ENCODE measurements at places on chromosomes 1 and 21.

GRCh38 chr1:215250913-215251312, 168.4 kb downstream of the KCNK2 start:
- no peak for DNase-seq

GRCh38 chr1:179448437-179449149, 82.8 kb downstream of the AXDND1 start:
- no peak for DNase-seq

DNA sequence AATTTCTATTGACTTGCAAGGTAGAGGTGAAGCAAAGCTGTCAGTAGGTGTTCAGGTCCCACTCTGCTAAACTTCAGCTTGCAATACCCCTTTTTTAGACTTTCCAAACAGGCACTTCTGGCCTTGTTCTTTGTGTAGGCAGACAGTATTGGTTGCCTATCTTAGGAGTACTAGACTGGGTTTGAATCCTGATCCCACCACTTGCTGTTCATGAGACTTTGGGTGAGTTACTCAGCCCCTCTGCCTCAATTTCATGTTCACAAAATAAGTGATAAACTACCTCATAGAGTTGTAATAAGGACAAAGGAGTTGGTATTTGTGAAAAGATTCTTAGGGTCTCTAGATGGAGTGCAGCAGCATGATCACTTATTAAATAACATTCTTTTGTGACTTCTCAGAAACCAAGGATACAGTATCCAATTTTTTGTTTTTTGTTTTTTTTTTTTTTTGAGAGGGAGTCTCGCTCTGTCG, 5.2 kb downstream of the RCC1 start:
- DNase-seq, result peak; percentile 70

DNA sequence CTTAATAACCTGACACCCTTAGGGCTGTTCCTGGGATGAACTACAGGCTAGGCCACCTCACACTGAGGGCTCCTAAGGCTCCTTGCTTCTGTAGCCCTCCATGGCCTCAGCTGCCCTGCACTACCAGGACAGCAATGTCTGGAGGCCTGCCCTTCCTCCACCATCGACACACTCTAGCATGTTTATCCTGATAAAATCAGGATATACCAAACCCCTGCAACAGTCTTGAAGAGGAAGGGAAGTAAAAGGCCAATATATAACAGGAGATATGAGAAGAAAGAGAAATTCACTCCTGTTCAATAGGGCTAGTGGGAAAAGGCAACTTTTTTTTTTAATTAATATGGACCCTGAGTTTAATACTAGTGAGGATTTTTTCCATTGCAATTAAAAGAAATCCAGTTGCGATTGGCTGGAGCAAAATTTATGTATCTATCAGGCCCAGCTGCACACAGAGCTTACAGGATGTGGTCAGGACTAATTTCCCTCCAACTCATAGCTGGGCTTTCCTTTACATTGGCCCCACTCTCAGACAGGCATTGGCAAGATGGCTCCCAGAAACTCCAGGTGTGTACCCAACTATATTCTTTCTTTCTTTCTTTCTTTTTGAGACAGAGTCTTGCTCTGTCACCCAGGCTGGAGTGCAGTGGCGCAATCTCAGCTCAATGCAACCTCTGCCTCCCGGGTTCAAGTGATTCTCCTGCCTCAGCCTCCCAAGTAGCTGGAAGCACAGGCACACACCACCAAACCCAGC, 13.5 kb upstream of the ATP2B4 start:
- DNase-seq, result no peak

DNA sequence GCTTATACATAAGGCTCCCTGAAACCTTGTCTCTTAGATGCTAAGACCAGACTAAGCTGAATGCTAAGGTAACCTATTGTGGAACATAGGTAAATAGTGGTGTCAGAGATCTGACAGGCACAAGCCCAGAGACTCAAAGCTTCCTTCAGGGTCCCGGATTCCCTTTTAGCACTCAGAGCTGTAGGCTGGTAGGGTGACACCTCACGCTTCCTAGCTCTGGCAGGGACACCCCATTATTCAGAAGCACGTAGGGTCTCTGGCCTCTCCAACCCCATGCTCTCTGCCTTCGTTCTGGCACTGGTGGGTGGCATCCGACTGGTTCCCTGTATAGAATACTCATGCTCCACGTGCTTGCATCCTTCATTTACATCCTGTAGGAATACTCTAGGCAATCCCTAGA, 68.4 kb downstream of the CD34 start:
- DNase-seq, result no peak

- no peak for DNase-seq
Measured at GRCh38 chr1:239719642-239720258, 333.4 kb downstream of the CHRM3 start.

GRCh38 chr21:16620786-16621320, 891.1 kb downstream of the USP25 start:
- DNase-seq, result no peak

DNA sequence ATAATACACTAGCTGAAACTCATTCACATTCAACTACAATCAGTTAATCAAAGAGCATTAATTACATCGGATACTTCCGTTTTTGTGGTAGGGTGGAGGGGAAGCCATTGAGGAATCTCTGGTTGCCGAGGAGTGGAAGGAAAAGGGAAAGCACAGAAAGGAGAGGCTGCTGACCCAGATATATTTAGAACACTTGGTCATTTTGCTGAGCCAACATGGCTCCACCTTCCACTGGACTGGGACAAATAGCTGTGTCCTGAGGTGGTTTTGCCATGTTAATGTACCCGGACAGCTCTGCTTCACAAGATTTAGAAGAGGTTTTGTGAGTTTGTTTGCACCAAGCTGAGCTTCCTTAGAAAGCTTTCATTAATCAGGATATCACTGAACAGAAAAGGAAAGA, 26.2 kb downstream of the ASTN1 start:
- DNase-seq, result no peak

Measured in kidney tubule cell (primary cell).